Esophagus squamous epithelium (tissue), 5 donors: ENCODE measurements at places on chromosomes 7 and 10.

GRCh38 chr7:3239291-3239691, 61.8 kb upstream of the SDK1 start:
- DNase-seq: no peak

DNA sequence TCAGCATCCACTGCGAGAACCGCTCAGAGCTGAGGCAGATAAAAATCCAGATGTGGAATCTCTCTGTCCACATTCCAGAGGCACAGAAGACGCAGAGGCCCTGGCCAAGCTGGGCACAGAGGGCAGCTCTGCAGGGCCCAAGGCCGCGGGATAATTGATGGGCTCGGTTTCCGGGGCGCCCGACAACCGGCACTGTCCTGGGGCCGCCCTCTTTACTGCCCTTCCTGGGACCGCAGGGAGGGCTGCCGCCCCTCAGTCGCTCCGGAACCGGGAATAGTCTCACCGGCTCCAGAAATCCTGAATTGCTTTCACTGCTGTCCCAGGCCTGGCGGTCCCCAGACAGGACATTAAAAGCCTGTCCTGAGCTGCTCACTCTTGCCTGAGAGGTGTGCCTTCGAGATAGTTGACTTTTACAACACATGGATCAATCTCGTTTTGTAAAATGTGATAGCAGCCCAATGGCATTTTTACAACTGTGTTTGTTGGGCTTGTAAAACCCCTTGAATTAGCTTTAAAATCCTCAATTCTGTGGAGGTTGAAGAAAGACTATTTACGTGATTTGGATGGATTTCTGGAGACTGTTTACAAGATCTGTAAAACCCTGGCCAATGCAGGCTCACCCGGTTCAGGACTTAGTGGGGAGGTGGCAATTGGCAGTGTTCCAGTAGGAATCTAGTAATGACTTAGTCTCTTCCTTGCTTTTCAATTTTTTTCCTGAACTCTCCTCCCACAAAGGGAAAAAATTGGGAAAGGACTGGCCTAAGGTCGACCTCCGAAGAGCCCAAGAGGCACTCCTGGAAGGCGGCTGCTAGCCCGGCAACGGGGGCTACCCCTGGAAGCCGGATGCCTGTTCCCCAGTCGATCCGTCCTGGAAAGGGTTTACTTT, 1.4 kb upstream of the HOXA6 start:
- no peak for DNase-seq

- DNase-seq: no peak
Measured at GRCh38 chr10:120503689-120504088, 46.7 kb downstream of the PLPP4 start.

DNA sequence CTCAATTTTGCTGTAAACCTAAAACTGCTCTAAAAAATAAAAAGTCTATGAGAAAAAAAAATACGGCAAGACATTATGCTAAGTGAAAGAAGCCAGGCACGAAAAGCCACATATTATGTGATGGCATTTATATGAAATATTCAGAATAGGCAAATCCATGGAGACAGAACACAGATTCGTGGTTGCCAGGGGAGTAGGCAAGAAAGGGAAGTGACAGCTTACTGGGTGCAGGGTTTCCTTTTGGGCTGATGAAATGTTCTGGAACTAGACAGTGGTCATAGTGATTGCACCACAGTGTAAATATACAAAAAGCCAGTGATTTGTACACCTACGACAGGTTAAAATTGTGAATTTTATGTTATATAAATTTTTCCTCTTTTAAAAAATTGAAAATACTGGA, 41.3 kb upstream of the GLI3 start:
- DNase-seq: no peak

DNA sequence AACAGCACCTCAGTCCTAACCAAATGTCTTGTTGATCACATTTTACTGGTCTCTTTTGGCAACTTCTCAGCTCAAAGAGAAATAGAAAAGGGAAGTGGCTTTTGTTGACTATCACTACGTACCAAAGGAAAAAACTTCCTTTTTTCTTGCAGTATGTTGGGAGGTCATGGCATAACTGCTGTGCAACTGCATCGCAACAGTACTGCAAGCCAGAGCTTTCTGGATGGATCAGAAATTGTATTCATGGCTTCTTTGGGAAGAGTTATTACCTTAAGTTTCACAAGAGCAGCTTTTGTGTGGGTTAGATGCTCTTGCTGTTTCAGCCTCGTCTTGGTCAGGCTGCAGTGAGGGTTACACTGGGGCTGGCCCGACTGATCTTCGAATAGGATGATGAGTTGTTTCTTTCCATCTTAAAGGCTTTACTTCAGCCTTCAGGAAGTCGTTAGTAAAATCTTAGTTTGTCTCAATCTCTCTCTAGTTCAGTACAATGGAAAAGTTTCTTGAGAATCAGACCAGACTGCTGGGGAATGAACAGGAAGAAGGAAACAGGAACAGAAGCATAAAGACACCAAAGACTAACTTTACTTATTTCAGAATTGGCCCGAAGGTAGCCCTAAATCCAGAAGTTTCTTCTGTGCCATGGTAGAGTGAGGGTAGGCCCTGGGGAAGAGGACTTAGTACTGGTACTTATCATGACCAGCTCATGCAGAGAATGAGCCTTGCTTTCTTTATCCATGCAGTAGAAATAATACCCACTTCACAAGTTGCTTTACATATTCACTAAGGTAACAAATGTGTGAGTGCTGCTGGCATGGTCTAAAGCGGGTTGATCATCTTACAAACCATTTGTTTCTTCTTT, 153.6 kb downstream of the CELF2 start:
- DNase-seq: no peak

GRCh38 chr7:69858471-69858870, 260.2 kb downstream of the AUTS2 start:
- DNase-seq: no peak

DNA sequence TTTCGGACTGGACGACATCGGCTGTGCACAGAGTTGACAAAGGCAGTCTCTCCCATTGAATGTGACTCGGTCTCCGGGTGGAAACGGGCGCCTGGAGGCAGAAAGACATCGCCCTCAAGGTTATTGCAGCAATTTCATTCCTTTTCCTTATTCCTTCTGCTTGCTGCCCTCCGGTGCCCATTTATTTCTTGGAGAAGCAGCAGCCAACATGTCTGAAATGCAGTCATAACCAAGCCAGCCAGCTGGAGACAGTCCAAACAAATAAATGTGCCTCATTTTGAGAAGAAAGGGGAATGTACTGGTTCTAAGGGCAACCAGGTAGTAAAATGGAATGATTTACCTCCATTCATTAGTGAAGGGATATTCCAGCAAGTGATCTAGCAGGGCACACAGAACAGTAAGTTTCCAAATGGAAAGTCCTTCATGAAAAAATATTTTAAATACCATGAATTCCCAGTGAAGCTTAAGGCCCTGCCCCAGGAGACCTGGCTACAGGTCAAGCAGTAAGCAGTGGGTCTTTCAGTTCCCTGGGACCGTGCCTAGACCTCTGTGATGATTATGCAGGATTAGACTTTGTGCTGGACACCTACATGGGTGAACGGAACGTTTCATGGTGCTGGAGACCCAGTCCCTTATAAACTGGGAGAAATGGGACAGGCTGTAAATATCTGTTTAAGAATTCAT, 86.6 kb downstream of the ABLIM1 start:
- DNase-seq: no peak

GRCh38 chr7:97513326-97513725, 218.6 kb upstream of the TAC1 start:
- no peak for DNase-seq

DNA sequence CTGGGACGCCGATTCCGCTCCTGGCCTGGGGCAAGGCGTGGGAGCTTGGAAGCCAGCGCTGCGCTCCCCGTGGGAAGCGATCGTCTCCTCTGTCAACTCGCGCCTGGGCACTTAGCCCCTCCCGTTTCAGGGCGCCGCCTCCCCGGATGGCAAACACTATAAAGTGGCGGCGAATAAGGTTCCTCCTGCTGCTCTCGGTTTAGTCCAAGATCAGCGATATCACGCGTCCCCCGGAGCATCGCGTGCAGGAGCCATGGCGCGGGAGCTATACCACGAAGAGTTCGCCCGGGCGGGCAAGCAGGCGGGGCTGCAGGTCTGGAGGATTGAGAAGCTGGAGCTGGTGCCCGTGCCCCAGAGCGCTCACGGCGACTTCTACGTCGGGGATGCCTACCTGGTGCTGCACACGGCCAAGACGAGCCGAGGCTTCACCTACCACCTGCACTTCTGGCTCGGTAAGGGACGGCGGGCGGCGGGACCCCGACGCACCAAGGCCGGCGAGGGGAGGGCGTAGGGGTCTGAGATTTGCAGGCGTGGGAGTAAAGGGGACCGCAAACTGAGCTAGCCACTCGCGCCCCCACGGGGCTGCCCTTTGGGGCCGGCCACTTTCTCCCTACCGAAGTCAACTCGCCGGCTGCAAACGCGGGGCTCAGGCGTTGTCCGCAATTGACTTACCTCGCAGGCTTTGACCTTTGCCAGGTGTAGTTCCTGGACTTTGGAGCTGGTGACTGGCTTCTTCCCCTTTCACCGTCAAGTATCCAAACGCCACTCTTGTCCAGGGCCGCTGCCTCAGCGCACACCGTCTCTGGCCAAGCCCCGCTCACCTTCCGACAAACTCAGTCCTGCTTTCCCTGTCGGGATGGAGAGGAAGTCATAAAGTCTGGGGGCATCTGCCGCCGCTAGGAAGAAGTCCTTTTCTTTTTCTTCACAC, at the start of gene SCIN:
SCIN (plus strand) TSS at position 187 of the 928 bp plus-strand sequence; CDS start at position 254, 67 bp downstream.
- no peak for DNase-seq

DNA sequence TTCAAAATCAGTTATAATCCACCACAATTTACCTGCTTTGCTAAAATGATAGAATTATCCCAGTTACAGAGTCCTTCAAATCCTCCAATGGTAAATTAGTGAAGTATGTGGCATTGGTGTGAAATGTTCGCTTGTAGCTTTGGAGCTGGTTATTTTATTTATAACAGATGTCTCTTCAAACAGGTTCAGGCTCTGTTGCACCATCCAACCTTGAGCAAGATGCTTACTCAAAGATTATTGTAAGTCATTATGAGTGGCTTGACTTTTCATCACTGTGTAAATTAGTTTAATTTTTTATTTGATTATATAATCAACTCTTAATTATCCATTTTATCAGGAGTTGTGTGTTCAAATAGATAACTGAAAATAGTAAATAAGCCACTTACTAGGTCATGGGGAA, 99.4 kb downstream of the BTRC start:
- no peak for DNase-seq

- no peak for DNase-seq
Measured at GRCh38 chr7:33431543-33431942, 302.2 kb downstream of the BBS9 start.

DNA sequence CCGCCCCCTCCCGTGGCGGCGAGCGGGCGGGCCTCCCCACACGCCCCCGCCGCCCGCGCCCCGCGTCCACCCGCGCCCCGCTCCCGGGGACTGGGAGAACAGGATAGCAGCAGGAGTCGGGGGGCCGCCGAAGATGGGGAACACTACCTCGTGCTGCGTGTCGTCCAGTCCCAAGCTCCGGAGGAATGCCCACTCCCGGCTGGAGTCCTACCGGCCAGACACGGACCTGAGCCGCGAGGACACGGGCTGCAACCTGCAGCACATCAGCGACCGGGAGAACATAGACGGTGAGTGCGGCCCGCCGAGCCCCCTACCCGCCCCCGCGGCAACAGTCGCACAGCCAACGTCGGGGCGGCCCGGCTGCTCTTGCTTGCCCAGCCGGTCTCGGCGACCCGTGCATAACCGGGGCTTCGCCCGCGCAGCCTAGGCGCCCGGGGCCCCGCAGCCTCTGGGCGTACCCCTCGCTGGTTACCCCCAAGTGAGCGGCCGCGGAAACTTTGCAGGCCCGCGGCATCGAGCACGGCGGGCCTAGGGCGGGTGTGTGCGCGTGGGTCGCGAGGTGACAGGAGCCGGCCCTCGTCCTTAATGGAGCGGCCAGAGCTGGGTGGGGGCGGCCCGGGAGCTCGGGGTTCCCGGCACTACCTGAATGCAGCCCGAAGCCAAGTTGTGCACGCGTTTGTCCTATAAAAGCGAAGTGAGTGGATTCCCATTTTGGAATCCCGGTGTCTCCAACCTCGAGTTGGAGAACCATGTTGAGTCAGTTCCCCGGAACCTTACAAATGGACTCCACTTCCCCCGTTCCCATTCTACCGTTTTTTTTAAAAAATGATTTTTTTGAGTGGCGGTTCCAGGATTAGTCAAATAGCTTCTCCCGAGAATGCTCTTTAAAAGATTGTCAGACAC, 863 bp downstream of the CCNY start:
- DNase-seq: no peak

- no peak for DNase-seq
Measured at GRCh38 chr7:34488766-34489165, 169.3 kb upstream of the NPSR1 start.

DNA sequence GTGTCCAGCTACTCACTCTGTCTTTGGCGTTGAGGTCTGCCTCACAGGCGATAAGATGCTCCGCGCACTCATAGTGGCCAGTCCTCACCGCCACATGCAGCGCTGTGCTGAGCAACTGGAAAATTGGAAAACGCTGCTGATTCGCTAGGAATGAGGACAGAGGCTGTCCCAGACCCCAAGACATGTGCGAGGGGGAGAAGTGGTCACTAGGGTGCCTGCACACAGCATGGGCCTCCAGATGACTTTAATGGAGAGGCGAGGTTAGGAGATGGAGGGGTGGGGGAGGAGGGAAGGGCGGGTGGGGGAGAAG, 5.2 kb downstream of the ANKRD1 start:
- DNase-seq: no peak

DNA sequence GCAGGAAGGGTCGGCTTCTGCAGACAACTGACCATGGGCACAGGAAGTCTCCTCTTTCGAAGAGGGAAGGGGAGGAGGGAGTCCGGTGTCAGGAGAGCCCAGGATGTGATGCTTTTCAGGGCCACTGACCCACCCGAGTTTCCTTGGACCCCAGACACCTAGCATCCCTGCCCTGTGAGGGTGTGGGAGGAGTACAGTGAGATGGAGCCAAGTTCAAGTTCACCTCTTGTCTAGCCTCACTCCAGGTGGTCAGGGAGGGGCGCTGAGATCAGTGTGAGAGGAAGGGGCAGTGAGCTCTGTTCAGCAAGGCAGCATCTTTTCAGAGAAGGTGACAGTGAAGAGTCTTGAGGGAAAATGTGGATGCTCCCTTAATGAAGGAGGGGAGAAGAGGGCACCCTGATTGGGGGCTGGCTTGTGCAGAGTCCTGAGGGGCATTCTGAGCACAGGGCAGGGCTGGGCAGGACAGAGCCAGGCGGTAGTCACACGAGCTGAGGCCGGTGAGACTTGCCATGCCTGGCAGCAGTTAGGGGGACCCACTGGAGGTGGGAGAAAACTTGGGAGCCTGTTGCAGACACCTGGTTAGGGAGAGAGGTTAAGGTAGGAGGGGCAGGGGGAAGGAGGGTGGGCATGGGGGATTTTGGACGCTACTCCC, 49.7 kb downstream of the ADCY1 start:
- DNase-seq: no peak

DNA sequence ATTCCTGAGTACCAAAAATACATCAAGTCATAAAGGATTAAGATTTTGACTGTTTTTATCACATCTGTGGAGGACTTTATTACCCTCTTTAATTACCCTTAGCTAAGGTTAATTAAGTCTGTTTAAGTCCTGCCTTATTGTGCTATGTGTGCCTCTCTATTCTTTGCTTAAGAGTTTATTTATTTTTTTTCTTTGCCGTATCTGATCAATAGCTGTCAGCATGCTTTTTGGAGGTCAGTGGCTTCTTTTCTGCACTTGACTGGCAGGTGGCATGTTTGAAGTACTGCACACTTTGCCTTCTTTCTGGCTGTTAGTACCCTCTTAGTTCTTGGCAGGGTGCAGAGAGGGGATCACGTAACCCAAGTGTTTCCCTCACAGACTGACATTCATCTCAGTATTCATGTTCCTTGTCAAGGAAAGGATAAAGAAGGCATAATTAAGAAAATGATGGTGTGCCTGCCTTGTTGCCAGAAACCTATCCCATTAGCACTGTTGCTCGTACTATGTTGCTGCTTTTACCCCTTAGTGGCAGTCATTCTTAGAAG, 225.8 kb downstream of the EXOC4 start:
- no peak for DNase-seq

- DNase-seq: no peak
Measured at GRCh38 chr10:22723343-22723779, 9.0 kb upstream of the PIP4K2A start.
